ENCODE measurements at places on chromosomes 13 and 19. TPM values are rescaled to one million over a fixed set of nuclear protein-coding genes. Genes with fewer than 3 reads are reported as not detected.

Gene SERPINE3
- not detected for total RNA-seq

Gene UFM1
- 26.1 TPM for total RNA-seq

Gene PROSER1
- total RNA-seq, result 14.2 TPM

DNA sequence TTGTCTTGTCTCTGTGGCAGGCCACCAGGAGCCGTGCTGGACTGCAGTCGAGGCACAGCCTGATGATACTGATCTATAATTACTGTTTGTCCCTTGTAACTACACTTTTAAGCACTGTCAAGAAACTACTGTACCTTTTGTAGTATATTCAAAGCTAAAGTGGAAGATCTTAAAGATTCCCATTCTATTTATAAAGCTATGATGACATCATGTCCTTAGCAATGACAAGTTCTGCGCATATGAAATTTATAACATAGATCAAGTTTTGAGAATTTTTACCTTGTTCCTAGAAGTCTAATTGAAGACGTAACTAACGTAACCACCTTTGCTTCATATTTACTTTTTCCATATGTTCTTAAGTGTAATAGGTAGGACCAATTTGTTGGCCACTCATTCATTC, 56.8 kb upstream of the LATS2 start:
- no peak for DNase-seq

- DNase-seq, result no peak
Measured at GRCh38 chr13:60402022-60402421, 5.0 kb downstream of the TDRD3 start.

DNA sequence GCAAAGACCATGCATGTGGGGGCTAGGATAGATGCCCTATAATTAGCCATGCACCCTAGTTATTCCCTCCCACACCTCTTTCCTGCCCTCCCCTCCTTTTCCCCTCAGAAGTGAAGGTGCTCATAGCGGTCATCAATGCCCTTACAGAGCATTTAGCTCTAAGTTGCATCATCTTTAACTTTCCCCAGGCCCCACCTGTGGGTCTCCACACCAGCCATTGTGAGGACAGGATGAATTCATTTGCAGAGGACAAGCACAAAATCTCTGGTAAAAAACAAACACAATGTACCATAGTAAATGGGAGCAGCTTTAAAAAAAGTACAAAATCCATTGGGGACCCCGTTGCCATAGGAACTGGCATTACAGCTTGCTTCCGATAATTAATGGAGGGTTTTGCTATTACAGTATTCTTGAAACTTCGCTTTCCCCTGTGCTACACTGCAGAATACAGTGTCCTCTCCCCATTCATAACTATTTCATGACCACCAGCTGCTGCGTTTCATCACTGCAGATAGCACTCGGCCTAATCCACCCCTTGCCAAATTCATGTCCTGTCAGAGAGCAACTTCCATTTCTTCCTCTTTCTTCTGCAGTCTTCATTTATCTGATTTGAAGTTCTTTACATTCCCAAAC, 110.5 kb downstream of the ZDHHC20 start:
- DNase-seq, result no peak

DNA sequence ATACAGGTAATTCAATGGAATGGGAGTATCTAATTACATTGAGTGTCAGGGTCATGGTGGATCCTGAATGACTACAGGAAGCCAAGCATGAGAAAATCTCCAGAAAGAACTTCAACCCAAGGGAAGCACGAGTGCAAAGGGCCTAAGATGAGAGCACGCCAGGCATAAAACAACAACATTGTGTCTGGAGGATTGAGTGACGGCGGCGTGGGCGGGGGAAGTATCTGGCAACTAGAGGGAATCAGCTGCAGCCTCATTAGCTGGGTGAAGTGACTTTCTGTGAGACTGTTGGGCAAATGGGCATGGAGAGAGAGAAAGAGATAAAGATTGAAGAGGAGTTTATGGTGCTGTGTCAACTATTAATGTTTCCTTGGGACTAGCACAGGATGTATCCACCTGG, 194.3 kb downstream of the GPC6 start:
- DNase-seq, result no peak

- no peak for DNase-seq
Measured at GRCh38 chr13:110194451-110194850, 112.5 kb downstream of the COL4A1 start.

DNA sequence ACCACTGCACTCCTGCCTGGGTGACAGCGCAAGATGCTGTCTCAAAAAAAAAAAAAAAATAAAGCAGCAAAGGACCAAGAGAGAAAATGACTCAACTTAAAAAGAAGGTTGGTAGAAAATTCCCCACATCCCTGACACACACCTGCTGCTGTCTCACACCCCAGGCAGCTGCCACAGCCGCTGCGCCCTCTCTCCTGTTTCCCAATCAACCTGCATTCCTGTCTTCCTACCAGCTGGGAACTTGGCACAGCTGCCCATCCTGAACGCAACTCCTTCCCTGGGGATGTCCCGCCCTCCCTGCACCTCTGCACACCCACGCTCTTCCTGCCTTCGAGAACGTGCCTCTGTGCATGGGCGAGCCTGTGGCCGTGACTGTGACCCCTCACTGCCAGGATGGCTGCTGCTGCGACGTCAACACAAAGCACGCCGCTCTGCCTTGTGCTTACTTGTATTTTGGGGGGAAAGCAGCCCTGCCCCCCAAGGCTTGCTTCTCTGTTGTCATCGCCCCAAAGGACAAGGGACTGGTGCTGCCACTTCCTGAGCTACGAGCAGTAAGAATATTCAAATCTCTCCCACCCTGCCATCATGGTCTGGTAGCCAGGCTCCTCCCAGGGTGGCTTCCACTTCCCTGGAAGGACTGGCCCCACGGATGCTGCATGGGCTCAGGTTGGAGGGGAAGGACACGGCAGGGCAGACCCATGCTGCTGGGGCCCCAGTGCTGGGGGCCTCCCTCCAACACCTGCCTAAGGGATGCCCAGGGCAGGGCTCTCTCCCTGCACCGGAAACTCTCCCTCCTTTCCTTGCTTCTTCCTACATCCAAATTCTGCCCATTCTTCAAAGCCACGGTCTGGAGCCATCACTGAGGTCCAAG, 20.7 kb downstream of the SH3GL1 start:
- no peak for DNase-seq

- no peak for DNase-seq
Measured at GRCh38 chr13:79853251-79853650, 372.3 kb downstream of the NDFIP2 start.

DNA sequence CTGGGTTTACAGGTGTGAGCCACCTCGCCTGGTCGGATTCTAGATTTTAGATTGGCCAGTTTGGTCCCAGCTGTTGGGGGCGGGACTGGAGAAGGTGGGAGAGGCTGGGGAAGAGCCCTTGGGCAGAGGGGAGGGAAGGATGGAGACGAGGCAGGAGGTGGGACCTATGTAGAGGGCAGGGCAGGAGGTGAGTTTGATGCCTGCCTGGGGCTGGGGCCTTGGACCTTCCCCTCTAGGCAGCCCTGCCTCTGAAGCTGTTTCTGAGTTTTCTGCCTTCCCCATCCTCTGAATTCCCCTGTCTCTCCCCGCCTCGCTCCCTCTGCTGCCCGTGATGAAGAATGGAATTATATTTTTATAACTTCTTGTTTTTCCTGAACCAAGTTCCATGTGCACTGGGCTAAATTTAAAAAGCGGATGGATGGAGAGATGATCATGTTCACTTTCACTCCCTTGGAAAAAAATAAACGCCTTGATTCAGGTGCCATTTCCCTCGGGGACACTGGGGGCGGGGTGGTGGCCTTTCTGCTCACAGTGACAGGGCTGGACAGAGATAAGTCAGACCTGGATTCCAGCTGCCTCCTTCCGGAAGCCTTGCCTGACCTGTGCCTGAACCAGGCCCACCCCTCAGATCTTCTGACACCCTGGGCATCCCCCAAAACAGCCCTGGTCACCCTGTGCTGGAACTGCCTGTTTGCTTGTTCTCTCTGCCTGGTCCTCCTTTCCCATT, 16.5 kb upstream of the TNFAIP8L1 start:
- no peak for DNase-seq

DNA sequence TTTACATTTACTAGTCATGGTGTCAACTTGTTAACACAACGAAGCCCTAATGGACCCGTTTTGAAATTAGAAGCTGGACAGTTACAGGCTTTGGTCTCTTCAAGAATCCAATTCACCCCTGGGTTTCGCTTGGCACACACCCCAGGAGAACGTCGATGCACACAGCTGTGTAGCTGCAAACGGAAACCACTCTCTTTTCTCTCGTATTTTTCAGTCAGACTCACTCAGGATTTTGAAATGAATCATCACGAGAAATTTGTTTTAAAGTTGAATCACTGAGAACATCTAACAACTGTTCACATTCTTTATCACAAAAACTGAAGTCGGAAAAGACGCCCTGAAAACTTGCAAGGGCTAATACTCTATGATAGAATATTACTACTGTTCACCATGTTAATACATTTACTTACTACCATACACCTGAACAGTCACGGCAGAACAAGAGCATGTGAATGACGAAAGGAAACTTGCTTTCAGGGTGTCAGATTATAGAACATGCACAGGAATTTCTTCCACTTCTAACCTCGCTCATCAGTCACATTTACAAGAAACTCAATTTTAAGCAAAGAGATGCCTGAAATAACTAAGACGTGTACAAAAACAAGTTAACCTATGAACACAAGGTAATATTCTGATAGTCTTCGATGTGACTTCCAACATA, 4.7 kb downstream of the PNMA8A start:
- DNase-seq, result peak; percentile 56

DNA sequence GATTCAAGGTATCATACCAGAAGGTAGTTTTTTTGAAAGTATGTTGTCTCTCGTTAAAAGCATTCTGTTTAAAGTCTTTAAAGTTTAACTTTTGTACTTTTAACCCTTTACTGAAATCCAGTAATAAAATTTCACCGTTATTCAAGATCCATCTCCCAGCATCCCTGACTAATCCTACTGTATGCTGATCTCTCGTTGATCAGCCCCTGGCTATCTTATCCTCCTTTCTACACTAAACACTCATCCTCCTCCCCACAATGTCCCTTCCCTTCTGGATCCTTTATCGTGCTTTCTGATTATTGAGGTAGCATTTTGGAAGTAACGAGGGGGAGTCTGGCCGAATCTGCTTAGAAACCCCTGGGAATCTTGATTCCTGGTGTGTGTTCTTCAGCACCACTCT, 1.3 kb downstream of the TPP2 start:
- DNase-seq, result no peak

- no peak for DNase-seq
Measured at GRCh38 chr19:10105509-10106099, 558 bp upstream of the PPAN start.

DNA sequence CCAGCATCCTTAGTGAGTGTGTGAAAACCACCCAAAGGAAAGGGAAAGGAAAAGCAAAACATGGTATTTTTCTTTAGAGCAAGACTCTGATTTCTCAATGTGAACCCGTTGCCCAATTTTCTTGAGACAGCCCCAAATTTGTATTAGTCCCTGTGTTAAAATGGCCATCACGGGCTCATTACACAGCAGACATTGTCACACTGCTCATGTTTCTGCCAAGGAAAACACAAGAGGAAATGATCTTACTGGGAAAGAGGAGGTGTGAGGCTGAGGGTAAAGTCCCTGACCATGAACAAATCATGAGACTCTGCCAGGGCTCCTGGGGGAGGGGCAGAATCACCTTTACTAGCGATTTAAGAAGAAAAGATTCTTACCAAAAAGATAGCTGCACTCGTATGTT, 54.4 kb downstream of the FAM124A start:
- no peak for DNase-seq

DNA sequence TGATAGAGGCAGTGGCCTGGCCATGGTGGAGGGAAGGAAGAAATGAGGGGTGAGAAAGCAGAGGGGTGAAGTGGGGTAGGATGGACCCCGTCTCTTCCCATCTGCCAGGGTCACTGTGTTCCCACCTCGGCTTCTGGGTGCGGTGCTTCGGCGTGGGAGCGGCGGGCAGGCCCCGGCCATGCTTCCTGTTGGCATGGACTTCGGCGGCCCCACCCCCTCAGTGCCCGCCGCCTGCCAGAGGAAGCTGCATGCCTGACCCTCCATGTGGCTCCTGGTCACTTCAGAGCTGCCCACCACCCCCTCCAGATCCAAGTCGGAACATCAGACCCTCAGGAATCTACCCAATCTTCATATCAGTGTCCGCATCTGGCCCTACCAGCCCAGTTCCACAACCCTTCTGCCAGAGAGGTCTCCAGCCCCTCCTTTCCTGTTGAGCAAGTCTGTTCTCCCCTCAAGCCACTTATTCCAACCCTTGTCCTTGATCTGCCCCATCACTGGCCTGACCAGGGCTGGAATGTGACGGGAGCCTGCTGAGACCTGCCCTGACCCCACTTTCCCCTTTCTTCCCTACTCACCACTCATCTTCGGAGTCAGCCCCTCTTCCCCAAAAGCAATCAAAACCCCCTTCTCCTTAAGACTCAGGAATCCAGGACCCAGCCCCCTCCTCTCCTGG, 1.5 kb downstream of the KCNN4 start:
- peak; percentile 36 for DNase-seq

DNA sequence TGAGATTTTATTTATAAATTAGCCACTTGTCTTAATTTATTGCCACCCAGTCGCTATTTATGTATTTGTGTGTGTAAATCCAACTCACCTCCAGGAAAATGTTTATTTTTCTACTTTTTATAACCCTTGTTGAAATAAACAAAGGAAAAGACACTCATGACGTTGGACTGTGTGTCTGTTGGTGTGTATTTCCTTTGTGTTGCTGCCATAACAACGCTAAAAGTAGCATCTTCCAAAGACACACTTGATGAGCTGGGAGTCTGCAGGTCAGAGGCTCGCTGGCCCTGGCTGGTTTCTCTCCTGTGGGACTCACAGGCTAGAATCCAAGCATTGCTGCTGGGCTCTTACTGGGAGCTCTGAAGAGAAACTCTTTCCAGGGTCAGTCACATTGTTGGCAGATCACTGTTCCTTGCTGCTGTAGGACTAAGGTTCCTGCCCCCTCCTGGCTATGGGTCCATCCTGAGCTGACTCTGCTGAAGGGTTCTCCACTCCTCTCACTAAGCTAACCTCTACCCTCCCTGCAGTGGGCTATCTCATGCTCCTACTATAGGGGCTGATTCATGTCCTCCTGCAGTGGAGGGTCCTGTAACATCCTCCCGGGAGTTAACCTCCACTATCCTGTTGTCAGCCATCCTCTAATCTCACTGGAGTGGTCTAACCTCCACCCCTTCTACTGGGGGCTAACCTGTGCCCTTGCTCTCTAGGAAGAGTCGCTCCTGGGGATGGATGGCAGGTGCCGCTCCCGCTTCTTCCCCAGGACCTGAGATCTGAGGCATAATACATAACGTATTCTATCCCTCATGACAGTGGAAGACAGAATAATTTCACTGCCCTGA, 2.1 kb downstream of the IFNL2 start:
- DNase-seq, result no peak

DNA sequence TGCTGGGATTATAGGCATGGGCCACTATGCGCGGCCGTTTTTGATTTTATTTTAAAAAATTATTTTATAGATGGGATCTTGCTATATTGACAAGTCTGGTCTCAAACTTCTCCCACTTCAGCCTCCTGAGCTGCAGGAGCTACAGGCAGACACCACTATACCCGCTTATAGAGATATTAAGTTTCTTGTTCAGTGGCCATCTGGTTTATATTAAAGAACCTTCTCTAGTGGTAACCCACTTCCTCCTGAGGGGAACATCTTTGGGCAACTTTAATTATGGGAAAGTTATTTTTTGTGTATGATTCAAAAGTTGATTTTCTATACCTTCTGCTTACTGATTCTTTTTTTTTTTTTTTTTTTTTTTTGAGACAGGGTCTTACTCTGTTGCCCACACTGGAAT, 172.7 kb downstream of the KLF5 start:
- DNase-seq, result no peak

- no peak for DNase-seq
Measured at GRCh38 chr13:50340551-50341287, 325.5 kb downstream of the KCNRG start.

- DNase-seq, result no peak
Measured at GRCh38 chr13:56906909-56907308, 233.8 kb upstream of the PRR20A start.

- no peak for DNase-seq
Measured at GRCh38 chr13:112445411-112446271, 69.5 kb downstream of the SPACA7 start.
